ENCODE measurements at places on chromosomes 4 and X. TPM values are rescaled to one million over a fixed set of nuclear protein-coding genes. Genes with fewer than 3 reads are reported as not detected.

GRCh38 chr4:82367438-82368097, 6.2 kb downstream of the HNRNPD start:
- DNase-seq, result no peak

DNA sequence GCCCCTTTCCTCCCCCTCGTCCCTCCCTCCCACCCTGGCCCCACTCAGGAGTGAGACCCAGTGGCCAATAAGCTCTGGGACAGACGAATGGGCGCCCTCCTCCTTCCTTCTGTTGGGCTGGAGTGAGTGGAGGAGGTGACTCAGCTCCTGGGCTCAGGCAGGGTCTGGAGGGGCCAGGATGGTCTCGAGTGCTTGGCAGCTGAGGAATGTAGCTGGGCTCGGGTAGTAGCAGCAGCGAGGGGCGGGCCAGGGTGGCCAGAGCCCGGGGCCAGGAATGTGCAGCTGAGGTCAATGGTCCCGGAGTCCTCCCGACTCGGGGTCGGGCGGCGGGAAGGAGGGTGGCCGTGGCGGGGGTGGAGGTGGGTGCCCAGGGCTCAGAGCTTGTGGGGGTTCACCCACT, 15.0 kb downstream of the G6PD start:
- DNase-seq, result no peak

GRCh38 chrX:49762175-49762720, 66.5 kb upstream of the PAGE1 start:
- no peak for DNase-seq

The KLHL4 gene
- total RNA-seq, result 3.9 TPM

DNA sequence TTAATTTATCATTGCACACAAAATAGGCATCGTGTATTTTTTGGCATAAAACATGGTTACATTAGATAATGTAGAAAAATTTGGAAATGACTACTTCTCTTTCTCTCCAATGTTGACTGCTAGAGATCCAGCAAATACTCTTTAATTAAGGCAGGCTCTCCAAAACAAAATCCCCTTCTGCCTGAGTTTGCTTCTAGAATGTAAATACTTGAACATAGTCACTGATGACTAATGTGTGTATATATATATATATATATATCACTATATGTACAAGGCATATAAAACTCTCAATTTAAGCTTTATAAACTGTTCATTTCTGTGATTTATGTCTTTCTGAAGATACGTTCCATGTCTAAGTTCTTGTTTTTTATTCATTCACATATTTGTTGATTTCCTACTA, 67.2 kb upstream of the CAMK2D start:
- no peak for DNase-seq

DNA sequence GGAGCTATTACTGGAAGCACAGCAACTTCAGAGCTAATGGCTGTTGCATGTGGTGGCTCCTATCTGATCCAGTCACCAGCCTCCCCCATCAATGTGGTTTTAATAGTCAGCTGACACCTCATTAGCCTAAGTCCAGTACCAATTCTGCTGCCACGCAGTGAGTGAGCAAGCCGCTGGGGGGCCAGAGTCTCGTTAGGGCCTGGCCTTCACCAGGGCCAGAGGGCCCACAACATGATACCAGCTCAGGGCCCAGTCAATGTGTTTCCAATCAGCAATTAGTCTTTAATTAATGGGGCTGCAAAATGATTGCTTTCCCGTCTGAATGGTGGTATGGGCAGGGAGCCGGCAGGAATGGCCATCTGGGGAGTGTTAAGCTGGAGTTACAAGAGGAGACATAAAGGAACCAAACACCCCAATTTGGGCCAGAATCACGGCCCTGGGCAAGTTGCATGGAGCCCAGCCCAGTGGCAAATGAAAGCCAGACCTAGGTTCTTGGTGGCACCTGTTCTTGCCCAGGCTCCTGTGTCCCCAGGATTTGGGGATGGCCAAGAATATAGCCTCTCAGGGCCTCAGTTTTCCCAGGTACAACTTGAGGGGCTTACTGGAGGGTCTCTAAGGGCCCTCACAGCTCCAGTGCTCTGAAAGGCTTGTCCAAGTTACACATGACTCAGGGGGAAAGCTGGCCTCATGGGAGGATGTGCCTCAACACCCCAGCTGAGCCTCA, 119.2 kb downstream of the EFNB1 start:
- DNase-seq, result no peak

The SLC2A9 gene
- 7.1 TPM for total RNA-seq
